ENCODE measurements at places on chromosomes 4 and X. TPM values are rescaled to one million over a fixed set of nuclear protein-coding genes. Genes with fewer than 3 reads are reported as not detected.

WNK3 gene
- 2.6 TPM for total RNA-seq

SMIM20 gene
- 35.5 TPM for total RNA-seq

MAP3K15 gene
- total RNA-seq: 0.17 TPM

RRH gene
- 0.21 TPM for total RNA-seq

PRRG1 gene
- total RNA-seq: 15.2 TPM

NWD2 gene
- total RNA-seq: not detected

TBX22 gene
- 0.20 TPM for total RNA-seq

SOD3 gene
- total RNA-seq: 129 TPM

SLIT2 gene
- total RNA-seq: 13.8 TPM

CT83 gene
- not detected for total RNA-seq

RGN gene
- total RNA-seq: 24.8 TPM

OTC gene
- 0.36 TPM for total RNA-seq

NPY2R gene
- 0.12 TPM for total RNA-seq

GRCh38 chr4:128332081-128332480 lies 44.5 kb upstream of the PGRMC2 start:
- DNase-seq: no peak

- peak; percentile 35 for DNase-seq
Observed at GRCh38 chr4:177380730-177381287, 61.4 kb downstream of the AGA start.

- no peak for DNase-seq
Observed at GRCh38 chrX:17368002-17368401, 7.0 kb upstream of the NHS start.

DNA sequence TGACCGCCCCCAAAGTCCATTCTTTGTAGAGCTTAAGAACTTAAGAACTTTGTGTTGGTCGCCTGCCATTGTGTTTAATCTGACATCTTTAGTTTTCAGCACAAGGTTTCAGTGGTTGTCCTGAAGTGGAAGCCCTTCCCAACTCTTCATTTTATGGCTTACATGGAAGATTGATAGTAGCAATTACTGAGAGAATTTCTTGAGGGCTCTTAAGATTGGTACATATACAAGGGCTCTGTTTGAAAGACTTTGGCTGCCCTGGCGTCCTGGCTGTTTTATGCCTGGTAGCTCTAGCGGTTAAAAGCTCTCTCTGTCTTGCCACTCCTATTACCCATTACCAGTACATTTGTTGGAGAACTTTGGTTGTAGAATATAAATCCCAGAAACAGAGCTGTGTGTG lies 75.0 kb downstream of the KDM6A start:
- no peak for DNase-seq

DNA sequence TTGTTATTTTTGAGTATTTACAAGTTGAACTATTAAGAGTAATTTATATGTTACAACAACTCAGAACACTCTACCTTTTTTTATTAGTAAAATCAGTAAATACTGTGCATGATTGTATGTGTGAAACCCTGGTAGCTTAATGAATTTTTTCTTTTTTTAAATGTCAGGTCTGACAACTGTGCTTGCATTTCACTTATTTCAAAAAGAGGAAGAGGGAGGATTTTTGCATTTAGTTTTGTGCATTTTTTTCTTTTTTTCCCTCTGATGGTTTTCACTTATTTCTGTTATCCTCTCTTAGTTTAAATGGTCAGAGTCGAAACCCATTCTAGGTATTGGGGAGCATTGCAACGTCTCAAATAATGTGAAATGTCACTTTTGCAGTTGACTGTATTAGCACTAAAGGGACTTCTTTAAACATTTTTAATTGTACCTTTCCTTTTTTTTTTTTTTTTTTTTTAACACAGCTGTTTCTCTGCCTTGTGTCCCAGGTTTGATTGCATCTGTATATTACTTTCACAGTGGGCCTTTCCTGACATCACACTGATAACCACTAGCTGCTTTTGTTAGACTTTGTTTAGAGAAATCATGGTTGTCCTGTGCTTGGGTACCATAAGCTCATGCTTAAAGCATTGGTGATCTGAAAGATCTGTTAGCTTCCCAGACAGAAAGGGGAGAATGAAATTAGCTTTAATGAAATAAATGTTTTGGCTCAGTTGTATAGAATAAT lies 28.5 kb downstream of the MOB1B start:
- no peak for DNase-seq

- no peak for DNase-seq
Observed at GRCh38 chr4:156962528-156962974, 9.0 kb downstream of the PDGFC start.

GRCh38 chr4:1365271-1366178 lies 18.5 kb downstream of the UVSSA start:
- no peak for DNase-seq

DNA sequence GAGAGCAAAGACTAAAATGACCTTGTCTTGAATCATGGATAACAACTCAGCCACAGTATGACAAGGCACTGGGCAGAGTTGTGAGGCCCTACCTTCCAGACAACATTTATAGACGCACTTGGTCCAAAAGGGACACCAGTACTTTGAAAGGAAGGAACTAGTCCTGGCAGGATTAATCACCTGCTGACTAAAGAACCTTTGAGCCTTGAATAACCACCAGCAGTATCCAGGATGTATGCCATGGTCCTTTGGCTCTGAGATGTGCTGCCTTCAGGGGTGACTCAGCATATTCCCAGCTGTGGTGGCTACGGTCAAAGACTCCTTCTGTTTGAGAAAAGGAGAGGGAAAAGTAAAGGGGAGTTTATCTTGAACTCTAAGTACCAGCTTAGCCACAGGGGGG lies 118.1 kb upstream of the PRR32 start:
- no peak for DNase-seq

GRCh38 chrX:130636277-130636676 lies 234.5 kb downstream of the RBMX2 start:
- no peak for DNase-seq

- no peak for DNase-seq
Observed at GRCh38 chrX:39613997-39614679, 483.6 kb downstream of the BCOR start.

GRCh38 chrX:79604364-79604763 lies 237.2 kb upstream of the ITM2A start:
- no peak for DNase-seq

DNA sequence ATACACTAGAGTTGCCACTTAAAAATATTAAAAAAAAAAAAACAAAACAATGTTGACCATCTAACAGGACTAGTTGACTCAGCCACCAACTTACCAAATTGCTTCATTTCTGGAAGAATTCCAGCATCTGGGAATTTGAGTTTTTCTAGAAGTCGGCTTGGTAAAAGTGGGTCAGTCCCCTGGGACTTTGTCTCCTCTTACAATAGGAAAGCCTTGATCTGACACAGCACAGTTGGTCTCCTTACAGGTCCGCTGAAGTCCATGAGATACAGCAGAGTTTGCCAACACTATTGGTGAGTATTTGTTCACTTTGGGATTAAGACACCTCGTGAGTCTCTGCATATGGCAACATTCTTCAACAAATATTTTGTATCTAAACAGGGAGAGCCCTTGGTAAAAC lies 18.2 kb upstream of the DDIT4L start:
- no peak for DNase-seq

GRCh38 chr4:55635741-55636655 lies at the start of gene NMU:
NMU (minus strand) TSS chr4:55636298; CDS start chr4:55636192, 106 bp downstream.
- DNase-seq: peak; percentile 31

DNA sequence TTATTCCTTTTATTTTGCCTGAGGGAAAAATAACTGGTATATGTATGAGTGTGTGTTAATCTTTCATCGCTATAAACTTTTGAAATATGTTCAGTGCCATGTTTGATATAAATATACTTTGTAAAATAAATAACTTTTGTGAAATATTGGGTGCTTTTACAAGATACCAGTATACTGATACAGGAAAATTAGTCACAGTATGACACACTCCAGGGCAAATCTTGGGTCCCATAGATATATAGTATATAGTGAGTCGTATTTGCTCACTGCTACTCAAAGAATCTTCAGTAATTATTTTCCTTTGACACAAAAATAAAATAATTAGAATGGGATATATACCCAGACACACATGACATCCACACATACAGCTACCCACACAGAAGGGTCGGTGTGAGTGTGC lies 472.3 kb downstream of the GRID2 start:
- no peak for DNase-seq

DNA sequence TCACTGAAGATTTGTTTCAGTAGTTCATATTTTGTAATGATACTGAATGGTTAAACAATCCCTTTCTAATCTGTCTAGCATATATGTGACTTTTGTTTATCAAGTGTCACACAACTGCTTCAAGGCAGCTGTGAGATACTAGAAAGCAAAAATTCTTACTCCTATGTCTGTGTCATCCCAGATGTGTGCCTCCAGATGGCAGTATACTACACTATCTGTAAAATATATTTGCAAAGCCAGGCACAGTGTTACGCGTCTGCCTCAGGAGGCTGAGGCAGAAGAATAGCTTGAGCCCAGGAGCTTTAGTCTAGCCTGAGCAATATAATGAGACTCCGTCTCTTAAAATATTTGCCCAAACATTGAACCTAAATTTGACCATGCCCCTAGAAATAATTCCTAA lies 4.0 kb downstream of the NUDT10 start:
- peak; percentile 36 for DNase-seq

DNA sequence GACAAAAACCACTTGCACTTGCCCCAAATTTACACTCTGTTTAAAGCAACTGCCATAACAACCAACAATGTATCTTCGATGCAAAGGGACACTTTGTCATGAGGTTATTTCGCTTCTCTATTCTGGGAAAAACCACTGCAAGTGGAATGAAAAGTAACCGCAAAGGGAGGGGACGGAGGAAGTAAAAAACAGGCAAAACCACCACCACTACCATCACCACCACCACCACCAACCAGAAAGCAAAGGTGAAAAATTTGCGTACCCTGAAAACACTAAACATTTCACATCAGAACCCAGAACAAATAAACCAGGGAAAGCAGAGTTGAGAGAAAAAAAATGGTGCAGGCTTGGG lies 1.2 kb upstream of the N4BP2 start:
- no peak for DNase-seq

- DNase-seq: no peak
Observed at GRCh38 chr4:176358083-176358469, 38.3 kb downstream of the SPCS3 start.

GRCh38 chrX:69222103-69223090 lies 57.1 kb upstream of the PJA1 start:
- DNase-seq: peak; percentile 87

DNA sequence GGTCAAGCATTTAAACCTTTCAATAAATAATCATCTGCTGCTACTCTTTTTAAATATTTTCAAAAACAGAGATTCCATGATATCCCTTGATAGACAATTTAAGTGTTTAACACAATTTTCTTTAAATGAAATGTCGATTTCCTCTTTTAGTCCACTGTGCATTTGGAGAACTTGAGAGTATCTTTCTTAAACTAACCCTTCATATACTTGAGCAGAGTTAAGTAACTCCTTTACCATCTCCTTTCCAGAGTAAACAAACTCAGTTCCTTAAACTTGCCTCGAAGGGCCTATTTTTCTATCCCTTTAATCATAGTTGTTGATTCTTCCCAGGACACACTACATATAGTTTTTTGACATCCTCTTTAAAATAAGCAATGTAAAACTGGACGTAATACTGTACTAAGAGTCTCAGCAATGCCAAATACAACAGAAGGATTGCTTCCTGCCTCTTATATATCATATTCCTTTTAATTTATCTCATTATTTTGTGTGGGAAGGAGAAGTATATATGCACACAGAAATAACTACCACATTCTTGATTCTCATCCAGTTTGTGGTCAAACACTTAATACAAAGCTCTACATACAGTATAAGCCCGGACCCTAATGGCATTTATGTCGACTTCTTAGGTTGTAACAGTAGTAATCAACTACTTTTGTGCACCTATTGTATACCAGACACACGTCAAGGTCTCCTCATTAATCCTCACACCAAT lies 22.8 kb downstream of the RAB28 start:
- no peak for DNase-seq

- no peak for DNase-seq
Observed at GRCh38 chr4:73693811-73694210, 46.6 kb upstream of the CXCL8 start.

- DNase-seq: no peak
Observed at GRCh38 chrX:29143356-29143755, 556.1 kb downstream of the IL1RAPL1 start.

GRCh38 chr4:15805583-15806517 lies 27.7 kb downstream of the CD38 start:
- no peak for DNase-seq

- DNase-seq: no peak
Observed at GRCh38 chrX:136759968-136760367, 20.8 kb downstream of the ARHGEF6 start.

GRCh38 chrX:51891821-51892551 lies 1.4 kb upstream of the MAGED1 start:
- peak; percentile 34 for DNase-seq

DNA sequence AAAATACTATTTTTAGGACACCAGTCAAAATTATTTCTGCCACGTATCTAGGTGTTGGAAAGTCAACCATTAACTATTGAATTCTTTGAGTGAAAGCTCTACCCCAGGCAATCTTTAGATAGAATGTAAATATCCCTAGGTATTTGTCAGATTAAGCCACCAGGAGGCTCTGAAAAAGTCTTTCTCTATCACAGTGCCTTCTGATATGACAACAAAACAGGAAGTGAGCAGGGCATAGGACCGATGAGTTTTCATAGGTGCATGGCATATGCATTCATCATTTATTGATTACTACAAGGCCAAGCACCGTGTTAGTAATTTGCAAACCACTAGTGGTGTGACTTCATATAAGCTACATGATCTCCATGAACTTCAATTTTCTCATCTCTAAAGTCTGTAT lies 333.6 kb upstream of the F9 start:
- no peak for DNase-seq

DNA sequence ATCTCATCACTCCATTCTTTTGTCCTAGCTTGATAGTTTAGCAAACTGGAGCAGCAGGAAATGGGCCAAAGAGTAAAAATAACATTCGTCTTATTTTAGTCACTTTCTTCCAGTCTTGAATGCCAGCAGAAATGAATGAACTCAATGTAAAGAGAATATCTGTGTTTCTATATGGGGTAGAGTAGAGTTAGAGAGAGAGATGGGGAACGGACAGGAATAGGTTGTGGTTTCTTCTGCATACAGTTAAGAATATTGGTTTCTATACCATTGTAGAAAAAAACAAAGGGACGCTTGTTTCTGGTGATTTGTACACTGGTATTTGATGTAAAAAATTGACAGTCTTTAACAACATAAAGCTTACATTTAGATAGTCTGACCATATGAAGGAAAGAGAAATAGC lies 8.9 kb downstream of the GPR174 start:
- no peak for DNase-seq

GRCh38 chr4:99816545-99817308 lies at the start of gene DAPP1:
DAPP1 (plus strand) TSS chr4:99816827; CDS start chr4:99816914, 87 bp downstream.
- peak; percentile 46 for DNase-seq

- DNase-seq: no peak
Observed at GRCh38 chr4:108004646-108005045, 15.0 kb downstream of the HADH start.

DNA sequence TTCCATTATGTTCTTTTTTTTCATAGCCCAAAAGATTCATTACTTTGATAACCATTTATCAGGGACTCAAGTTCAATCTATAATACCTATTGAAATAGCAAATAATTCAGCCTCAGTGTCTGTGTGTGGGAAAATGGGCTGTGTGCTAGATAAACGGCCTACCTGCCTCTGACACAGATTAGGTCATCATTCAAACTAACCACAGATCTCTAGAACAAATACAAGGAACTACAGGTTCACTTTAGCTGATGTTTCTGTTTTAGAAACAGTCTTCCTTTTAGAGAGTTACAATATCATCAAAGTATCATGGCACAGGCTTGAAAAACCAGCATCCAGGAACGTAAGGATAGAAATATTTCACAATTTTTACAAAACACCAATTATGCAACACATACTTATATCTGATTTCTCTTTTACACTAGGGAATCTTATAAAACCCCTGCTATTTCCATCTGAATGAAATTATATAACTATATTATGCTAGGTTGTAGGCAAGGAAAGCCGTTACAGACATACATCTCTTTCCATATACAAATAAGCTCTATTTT lies 56.6 kb upstream of the MAB21L2 start:
- DNase-seq: no peak

All from right cardiac atrium (tissue), 5 donors.